ENCODE measurements at places on chromosomes 16 and 17.

DNA sequence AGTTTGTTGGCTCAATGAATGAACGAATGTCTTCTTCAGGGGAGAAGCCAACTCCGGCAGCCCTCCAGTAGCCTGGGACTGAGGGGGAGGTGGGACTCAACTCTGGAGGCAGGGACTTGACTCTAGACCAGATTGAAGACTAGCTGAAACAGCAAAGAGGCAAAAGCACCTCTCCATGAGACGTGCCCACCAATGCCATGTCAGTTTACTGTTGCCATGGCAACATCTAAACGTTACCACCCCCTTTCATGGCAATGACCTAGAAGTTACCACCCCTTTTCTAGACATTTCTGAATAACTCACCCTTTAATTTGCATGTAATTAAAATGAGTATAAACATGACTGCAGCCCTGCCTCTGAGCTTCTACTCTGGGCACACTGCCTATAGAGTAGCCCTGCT, 91.8 kb downstream of the ASIC2 start:
- H3K4me1 ChIP-seq = no peaks in the 10 kb centered on the region
- H3K36me3 ChIP-seq = no peaks in the 10 kb centered on the region
- H3K4me3 ChIP-seq = no peak overlapping the region
- no peaks in the 10 kb centered on the region for H3K27me3 ChIP-seq
- no peak overlapping the region for H3K27ac ChIP-seq

DNA sequence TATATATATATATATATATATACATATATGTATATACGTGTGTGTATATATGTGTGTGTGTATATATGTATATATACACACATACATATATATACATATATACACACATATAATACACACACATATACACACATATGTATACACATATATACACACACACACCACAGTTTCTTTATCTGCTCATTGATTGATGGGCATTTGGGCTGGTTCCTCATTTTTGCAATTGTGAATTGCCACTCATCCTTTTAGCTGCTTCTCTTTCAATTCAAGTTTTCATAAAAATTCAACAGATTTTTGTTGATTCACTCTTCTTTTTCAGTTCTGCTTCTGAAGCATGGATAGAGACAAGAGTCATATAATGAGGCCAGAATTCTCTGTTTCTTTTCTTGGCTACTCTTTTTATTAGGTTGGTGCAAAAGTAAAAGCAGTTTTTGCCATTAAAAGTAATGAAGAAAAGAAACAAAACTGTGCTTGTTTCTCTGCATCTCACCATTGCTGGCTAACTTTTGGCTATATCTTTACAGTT, 44.5 kb downstream of the SLFN5 start:
- H3K36me3 ChIP-seq = no peaks in the 10 kb centered on the region
- no peaks in the 10 kb centered on the region for H3K27me3 ChIP-seq

- peaks cover 73% of the 10 kb centered on the region for H3K27me3 ChIP-seq
- no peaks in the 10 kb centered on the region for H3K36me3 ChIP-seq
- H3K4me3 ChIP-seq = no peak overlapping the region
- no peak for DNase-seq
- H3K4me1 ChIP-seq = peaks cover 50% of the 10 kb centered on the region
- H3K27ac ChIP-seq = no peak overlapping the region
Observed at GRCh38 chr17:61404663-61404912, 4.9 kb downstream of the TBX2 start.

- no peak overlapping the region for H3K4me3 ChIP-seq
- no peaks in the 10 kb centered on the region for H3K36me3 ChIP-seq
- DNase-seq = no peak
- H3K27ac ChIP-seq = no peak overlapping the region
Observed at GRCh38 chr16:75304521-75305363, 53.3 kb upstream of the BCAR1 start.

- H3K27ac ChIP-seq = no peak overlapping the region
- no peak for DNase-seq
- H3K36me3 ChIP-seq = no peaks in the 10 kb centered on the region
- no peak overlapping the region for H3K4me3 ChIP-seq
- no peaks in the 10 kb centered on the region for H3K27me3 ChIP-seq
Observed at GRCh38 chr17:74016461-74016860, 187.0 kb upstream of the RPL38 start.

GRCh38 chr17:18108401-18109312, at the start of gene MYO15A:
MYO15A (plus strand) TSS chr17:18108756; CDS start chr17:18118801, 10,045 bp downstream.
- H3K4me3 ChIP-seq = no peak within 1 kb of the TSS
- DNase-seq = no peak
- no peaks in the 10 kb centered on the region for H3K4me1 ChIP-seq
- H3K36me3 ChIP-seq = peaks cover 9% of the 10 kb centered on the region

GRCh38 chr17:76682296-76682695, 28.5 kb downstream of the MXRA7 start:
- no peaks in the 10 kb centered on the region for H3K36me3 ChIP-seq
- no peak for DNase-seq
- no peak overlapping the region for H3K4me3 ChIP-seq
- H3K27ac ChIP-seq = no peak overlapping the region
- H3K4me1 ChIP-seq = peaks cover 46% of the 10 kb centered on the region

DNA sequence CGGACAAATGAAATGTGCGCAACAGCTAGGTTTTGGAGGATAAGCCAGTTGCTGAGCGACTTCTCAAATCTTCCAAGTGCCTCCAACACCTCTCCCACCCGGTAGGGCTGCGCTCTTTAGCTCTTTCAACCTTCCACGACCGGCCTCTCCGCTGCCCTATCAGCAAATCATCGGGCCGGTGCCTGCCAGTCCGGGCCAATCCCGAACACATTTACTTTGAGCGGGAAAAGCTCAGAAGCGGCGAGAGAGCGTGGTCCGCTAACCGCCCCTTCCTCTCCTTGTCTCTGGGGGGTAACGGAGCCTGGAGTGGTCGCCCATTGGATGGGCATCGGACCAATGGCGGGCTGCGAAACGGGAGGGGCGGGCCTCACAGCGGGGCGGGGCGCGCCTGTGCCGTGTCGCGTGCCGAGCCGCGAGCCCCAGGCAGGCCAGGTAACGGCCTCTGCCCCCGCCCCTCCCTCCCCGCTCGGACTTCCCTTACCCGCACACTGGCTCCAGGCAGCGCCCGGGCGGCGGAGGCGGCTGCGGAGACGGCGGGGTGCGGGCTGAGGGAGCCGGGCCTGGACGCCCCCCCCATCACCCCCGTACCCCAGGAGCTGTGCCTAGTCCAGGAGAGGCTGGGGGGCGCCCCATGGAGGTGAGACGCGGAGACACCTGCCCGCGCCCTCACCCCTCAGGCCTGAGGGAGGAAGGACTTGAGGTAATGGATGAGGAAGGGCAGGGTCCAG, at the start of gene MEIOC:
Gene MEIOC (plus strand): TSS at position 486 of the 728 bp plus-strand sequence. CDS start 146 bp downstream, at position 632.
- H3K27me3 ChIP-seq = no peaks in the 10 kb centered on the region
- no peaks in the 10 kb centered on the region for H3K4me1 ChIP-seq
- no peak within 1 kb of the TSS for H3K4me3 ChIP-seq
- DNase-seq = peak; percentile 24
- no peaks in the 10 kb centered on the region for H3K36me3 ChIP-seq
- H3K27ac ChIP-seq = no peak within 1 kb of the TSS

GRCh38 chr17:40499551-40500189, 1.8 kb downstream of the TNS4 start:
- H3K4me1 ChIP-seq = no peaks in the 10 kb centered on the region
- H3K27ac ChIP-seq = no peak overlapping the region
- H3K27me3 ChIP-seq = no peaks in the 10 kb centered on the region
- H3K36me3 ChIP-seq = no peaks in the 10 kb centered on the region

DNA sequence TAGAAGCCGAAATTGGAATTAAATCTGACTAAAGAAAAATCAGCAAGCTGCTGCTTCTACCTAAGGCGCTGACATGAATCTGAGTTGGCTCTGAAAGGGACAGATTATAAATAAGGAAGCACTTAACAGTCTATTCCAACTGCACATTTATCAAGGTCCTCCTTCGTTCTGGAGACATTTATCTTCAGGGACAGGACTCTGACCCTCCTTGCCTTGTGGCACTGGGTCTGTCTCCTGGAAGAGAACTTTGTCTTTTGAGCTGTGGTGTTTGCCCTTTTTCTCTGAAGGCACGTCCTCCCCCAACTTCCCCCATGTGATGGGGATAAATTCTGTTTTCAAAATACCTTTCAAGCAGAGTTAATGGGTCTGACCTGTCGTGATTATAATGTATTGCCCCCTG, 47.0 kb upstream of the MARCHF10 start:
- H3K27me3 ChIP-seq = no peaks in the 10 kb centered on the region
- no peak overlapping the region for H3K27ac ChIP-seq
- no peak for DNase-seq

DNA sequence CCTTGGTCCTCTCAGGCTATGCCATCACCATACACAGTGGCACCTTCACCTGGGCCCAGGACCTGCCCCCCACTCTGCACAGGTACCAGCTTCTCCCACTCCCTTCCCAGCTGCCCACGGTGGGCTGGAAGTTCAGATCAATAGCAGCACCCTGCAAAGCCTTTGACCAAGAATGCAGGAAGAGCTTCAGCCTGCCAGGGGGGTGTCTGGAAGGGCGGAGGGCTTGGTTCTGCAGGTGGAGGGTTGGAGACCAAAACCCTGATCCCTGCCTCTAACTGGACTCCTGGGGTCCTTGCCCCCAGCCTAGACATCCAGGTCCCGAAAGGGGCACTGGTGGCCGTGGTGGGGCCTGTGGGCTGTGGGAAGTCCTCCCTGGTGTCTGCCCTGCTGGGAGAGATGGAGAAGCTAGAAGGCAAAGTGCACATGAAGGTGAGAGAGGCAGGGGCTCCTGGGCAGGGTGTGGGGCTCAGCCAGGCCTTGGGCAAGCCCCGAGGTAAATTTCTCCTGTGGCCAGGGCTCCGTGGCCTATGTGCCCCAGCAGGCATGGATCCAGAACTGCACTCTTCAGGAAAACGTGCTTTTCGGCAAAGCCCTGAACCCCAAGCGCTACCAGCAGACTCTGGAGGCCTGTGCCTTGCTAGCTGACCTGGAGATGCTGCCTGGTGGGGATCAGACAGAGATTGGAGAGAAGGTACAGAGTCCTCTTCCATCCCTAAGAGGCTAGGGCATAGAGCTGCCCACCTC, 34.3 kb downstream of the ABCC3 start:
- H3K4me3 ChIP-seq = no peak overlapping the region
- H3K27me3 ChIP-seq = no peaks in the 10 kb centered on the region
- no peak overlapping the region for H3K27ac ChIP-seq
- no peaks in the 10 kb centered on the region for H3K36me3 ChIP-seq
- DNase-seq = no peak
- no peaks in the 10 kb centered on the region for H3K4me1 ChIP-seq

DNA sequence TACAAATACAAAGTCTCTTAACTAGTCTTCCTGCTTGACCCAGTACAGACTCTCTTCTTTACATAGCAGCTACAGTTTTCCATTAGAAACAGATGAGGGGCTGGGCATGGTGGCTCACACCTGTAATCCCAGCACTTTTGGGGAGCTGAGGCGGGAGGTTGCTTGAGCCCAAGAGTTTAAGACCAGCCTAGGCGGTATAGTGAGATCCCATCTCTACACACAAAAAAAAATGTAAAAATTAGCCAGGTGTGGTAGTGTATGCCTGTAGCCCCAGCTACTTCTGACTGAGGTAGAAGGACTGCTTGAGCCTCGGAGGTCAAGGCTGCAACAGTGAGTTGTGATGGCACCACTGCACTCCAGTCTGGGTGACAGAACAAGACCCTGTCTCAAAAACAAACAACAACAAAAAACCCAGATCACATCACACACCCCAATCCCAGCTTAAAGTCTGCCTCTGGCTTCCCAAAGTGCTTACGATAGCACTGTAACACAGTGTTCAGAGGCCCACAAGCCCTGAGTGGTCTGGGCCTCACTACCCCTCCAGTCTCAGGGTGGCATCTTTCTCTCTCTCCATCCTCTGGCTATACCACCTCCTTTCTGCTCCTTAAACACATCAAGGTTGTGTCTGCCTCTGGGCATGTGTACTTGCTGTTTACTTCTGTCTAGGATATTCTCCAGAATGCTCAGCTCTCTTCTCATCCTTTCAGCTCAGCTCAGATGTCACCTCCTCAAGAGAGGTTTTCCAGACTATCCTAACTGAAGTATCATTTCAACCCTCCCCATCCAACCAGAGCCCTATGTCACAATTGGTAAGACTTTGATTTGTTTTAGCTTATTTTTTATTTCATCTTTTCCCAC, 4.0 kb downstream of the MMD start:
- no peak overlapping the region for H3K4me3 ChIP-seq
- no peak for DNase-seq
- H3K27me3 ChIP-seq = no peaks in the 10 kb centered on the region
- no peak overlapping the region for H3K27ac ChIP-seq
- peaks cover 20% of the 10 kb centered on the region for H3K4me1 ChIP-seq
